ENCODE measurements at places on chromosomes 1 and 21. TPM values are rescaled to one million over a fixed set of nuclear protein-coding genes. Genes with fewer than 3 reads are reported as not detected.
A peak's percentile ranks its signal among the peaks of the same experiment; 100 is the strongest.

DNA sequence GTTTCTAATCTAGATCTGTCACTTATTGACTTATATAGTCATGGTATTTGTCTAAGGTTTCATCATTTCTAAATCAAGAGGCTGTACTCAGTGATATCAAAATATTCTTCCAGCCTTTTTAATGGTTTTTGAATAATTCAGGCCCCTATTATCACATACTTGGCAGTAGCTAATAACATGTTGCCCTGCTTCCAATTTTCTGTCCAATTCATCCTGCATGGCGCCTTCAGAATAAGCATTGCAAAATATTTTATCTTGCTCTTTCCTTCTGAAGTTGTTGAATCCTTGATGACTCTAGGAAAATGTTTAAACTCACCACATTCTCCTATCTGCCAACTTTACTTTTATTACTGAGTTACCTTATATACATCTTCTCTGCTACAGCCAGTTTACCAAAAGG lies 517.2 kb upstream of the B3GALT2 start:
- H3K27me3 ChIP-seq: no peaks in the 10 kb centered on the region
- no peaks in the 10 kb centered on the region for H3K36me3 ChIP-seq
- no peak overlapping the region for H3K4me3 ChIP-seq

Gene MARK1
- 18.6 TPM for total RNA-seq

- peak; percentile 3 for DNase-seq
- peaks cover 7% of the 10 kb centered on the region for H3K4me1 ChIP-seq
- H3K27ac ChIP-seq: no peak overlapping the region
- H3K4me3 ChIP-seq: no peak overlapping the region
Observed at GRCh38 chr1:11492235-11492634, 13.3 kb downstream of the DISP3 start.

Gene LCE3E
- not detected for total RNA-seq

Gene TAL1
- total RNA-seq: 0.63 TPM

- no peaks in the 10 kb centered on the region for H3K27me3 ChIP-seq
- no peak overlapping the region for H3K4me3 ChIP-seq
- H3K36me3 ChIP-seq: peaks cover 54% of the 10 kb centered on the region
- peak overlapping the region; percentile 97 for H3K27ac ChIP-seq
Observed at GRCh38 chr1:26743426-26744059, 44.2 kb upstream of the PIGV start.

DNA sequence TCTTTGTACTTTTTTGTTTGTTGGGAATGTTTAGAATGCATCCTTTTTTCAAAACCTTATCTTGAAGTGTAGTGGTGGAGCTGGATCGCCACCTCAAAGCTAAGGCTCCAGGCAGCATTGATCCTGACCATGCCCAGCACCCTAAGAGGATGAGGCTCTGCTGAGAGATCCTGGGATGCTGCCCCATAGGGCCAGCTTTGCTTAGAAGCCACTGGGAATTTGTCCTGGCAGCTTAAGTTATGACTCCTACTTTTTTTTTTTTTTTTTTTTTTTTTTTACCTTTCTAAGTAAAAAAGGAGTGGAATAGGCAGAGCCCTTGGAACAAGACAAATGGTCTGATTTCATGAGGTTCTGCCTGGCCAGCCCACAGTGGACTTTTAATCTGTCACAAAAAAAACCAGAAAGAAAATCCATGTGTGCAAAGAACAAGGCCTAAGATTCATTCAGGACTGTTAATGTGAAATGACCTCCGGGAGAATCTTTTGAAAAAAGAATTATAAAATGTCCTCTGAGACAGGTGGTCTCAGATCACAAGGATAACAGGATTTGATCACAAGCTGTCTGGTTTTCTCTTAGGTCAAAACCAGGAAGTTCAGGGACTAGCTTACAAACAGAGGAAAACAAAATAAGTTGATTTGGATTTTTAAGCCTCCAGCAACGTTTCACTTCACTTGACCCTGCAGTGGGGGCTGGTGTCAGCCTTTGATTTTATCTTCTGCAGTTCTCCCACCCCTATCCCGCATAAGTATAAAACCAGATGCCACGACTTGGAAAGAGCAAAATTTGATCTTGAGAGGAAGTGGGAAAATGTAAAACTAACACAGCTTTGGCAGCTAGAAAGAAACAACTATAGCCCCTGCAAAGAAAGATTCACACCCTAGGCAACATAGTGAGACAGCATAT lies 25.9 kb upstream of the RAP1A start:
- no peak for DNase-seq
- H3K4me1 ChIP-seq: peaks cover 14% of the 10 kb centered on the region
- no peak overlapping the region for H3K4me3 ChIP-seq
- H3K27ac ChIP-seq: no peak overlapping the region

Gene OR2M3
- total RNA-seq: not detected

GRCh38 chr1:118821801-118822200 lies 166.3 kb downstream of the TBX15 start:
- H3K27me3 ChIP-seq: no peaks in the 10 kb centered on the region
- no peaks in the 10 kb centered on the region for H3K36me3 ChIP-seq
- no peaks in the 10 kb centered on the region for H3K4me1 ChIP-seq
- H3K4me3 ChIP-seq: no peak overlapping the region
- DNase-seq: no peak

Gene PRAMEF9
- total RNA-seq: not detected

DNA sequence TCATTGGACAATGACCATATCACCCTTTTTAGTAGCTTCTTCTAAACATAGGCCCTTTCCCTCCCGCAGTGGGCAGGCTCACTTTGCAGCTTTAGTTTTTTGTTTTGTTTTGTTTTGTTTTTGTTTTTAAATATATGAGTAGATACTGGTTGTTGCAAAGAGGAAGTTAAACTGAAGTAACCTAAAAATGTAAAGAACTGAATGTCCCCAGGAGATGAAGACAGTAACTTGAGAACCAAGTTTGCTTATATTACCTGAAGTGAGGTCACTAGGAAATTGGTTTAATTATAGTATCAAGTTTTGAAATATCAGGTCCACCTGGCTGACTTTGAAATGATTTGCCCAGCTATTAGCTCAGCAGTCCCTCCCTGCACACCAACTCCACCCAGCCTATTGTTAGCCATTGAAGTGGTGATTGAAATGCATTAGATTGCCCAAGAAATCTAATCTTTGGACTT lies 18.2 kb downstream of the SMAP2 start:
- no peaks in the 10 kb centered on the region for H3K36me3 ChIP-seq
- H3K4me3 ChIP-seq: no peak overlapping the region
- peaks cover 4% of the 10 kb centered on the region for H3K4me1 ChIP-seq
- H3K27ac ChIP-seq: no peak overlapping the region
- no peaks in the 10 kb centered on the region for H3K27me3 ChIP-seq
- no peak for DNase-seq

- DNase-seq: no peak
- peaks cover 12% of the 10 kb centered on the region for H3K4me1 ChIP-seq
- H3K27ac ChIP-seq: no peak overlapping the region
- H3K27me3 ChIP-seq: no peaks in the 10 kb centered on the region
- no peaks in the 10 kb centered on the region for H3K36me3 ChIP-seq
- H3K4me3 ChIP-seq: no peak overlapping the region
Observed at GRCh38 chr1:198917226-198917625, 278.4 kb downstream of the PTPRC start.

Gene DDAH1
- total RNA-seq: 27.5 TPM

- peaks cover 8% of the 10 kb centered on the region for H3K4me1 ChIP-seq
- no peak overlapping the region for H3K4me3 ChIP-seq
- no peak overlapping the region for H3K27ac ChIP-seq
- H3K27me3 ChIP-seq: no peaks in the 10 kb centered on the region
Observed at GRCh38 chr1:26066857-26067256, 573 bp downstream of the TRIM63 start.

DNA sequence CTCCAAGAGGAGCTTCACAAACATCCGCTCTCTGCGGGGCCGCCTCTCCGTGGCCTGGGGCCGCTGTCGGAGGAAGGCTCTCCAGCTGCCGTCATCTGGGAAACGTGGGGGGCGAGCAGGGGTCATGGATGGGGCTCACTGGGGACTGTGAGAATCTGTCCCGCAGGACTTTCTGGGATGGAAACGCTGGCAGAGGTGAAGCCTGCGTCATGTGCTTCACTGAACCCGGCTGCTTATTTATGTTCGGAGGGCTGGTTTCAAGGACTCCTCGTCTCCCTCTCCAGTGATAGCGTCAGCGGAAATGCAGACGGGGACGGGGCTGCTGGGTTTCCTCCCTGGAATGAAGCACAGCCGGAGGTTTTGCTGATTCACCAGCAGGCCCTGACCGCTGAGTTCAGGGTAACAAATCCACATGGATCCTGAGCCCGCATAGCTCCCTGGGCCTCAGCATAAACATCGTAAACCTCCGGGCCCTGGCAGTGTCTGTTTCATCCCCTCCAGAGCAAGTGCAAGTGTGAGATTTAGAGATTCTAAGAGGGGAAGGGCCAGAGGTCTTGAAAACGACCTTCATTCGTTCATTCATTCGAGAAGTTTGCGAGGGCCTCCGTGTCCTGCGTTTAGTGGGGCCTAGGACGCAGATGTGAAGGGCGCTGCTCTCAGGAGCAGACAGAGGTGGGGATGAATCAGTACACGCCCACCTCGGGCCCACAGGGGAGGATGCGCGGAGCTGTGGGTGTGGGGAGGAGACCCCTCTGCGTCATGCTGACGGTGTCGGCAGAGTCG lies 7.0 kb upstream of the POFUT2 start:
- no peak overlapping the region for H3K4me3 ChIP-seq
- H3K27ac ChIP-seq: peak overlapping the region; percentile 92
- no peaks in the 10 kb centered on the region for H3K27me3 ChIP-seq
- no peaks in the 10 kb centered on the region for H3K36me3 ChIP-seq
- H3K4me1 ChIP-seq: peaks cover 25% of the 10 kb centered on the region
- DNase-seq: no peak

Gene TPTE
- not detected for total RNA-seq

- H3K4me3 ChIP-seq: no peak overlapping the region
- no peaks in the 10 kb centered on the region for H3K36me3 ChIP-seq
- H3K27me3 ChIP-seq: peaks cover 35% of the 10 kb centered on the region
- no peak overlapping the region for H3K27ac ChIP-seq
- H3K4me1 ChIP-seq: peaks cover 47% of the 10 kb centered on the region
- no peak for DNase-seq
Observed at GRCh38 chr1:48030211-48030610, 33.0 kb upstream of the TRABD2B start.

DNA sequence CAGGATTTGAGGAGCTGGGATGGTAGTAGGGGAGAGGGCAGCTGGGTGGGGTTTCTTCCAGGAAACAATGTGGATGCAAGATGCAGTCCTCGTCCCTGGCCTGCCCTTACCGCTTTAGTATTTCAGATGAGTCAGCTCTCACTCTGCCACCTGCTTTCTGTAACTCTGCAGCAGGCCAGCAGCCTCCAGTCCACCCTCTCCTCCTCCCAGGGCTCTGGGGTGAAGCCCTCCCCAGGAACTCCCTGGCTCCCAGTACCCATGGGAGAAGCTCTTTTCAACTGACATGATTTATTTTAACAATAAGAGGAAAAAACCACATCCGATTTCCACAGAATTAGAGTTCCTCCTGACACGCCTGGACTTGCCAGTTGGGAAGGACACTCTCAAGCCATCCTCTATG lies 39.0 kb upstream of the IL20 start:
- H3K4me3 ChIP-seq: no peak overlapping the region
- H3K27me3 ChIP-seq: peaks cover 5% of the 10 kb centered on the region
- no peak for DNase-seq

Gene MED8
- total RNA-seq: 18.0 TPM

Gene POGZ
- 88.1 TPM for total RNA-seq

GRCh38 chr1:6282577-6283270 lies 21.8 kb upstream of the GPR153 start:
- DNase-seq: no peak
- H3K4me1 ChIP-seq: no peaks in the 10 kb centered on the region
- no peaks in the 10 kb centered on the region for H3K27me3 ChIP-seq
- H3K36me3 ChIP-seq: no peaks in the 10 kb centered on the region
- H3K27ac ChIP-seq: peak overlapping the region; percentile 29
- no peak overlapping the region for H3K4me3 ChIP-seq

DNA sequence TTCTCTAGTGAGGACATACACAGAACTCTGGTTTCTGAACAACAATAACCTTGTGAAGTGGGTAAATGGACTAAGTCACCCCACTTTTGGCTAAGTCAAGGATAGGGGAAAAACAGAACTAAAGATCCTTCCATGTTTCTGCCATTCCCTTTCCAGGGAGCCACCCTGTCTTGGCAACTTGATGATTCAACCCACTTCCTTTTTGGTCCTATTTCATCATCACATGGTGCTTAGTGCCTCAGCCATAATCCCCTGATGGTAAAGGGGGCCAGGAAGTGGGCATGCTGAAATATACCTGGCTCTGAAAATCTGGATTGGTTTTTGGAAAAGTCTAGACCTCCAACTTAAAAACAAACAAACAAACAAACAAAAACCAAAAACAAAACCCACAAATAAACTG lies 206.4 kb upstream of the FOXD3 start:
- peaks cover 6% of the 10 kb centered on the region for H3K27me3 ChIP-seq
- DNase-seq: no peak
- no peak overlapping the region for H3K27ac ChIP-seq
- peaks cover 30% of the 10 kb centered on the region for H3K4me1 ChIP-seq

- H3K27ac ChIP-seq: peak overlapping the region; percentile 41
- H3K4me3 ChIP-seq: peak overlapping the region; percentile 89
- peaks cover 44% of the 10 kb centered on the region for H3K36me3 ChIP-seq
Observed at GRCh38 chr1:6625584-6626149, 999 bp downstream of the THAP3 start.

- 0 out of 2 replicates have a peak, but pooled peaks cover 3% of the 10 kb centered on the region for H3K4me1 ChIP-seq
- H3K27me3 ChIP-seq: no peaks in the 10 kb centered on the region
- H3K27ac ChIP-seq: no peak overlapping the region
- no peak for DNase-seq
- H3K36me3 ChIP-seq: peaks cover 12% of the 10 kb centered on the region
Observed at GRCh38 chr1:45101947-45102346, 89.9 kb downstream of the UROD start.

- DNase-seq: no peak
- peak overlapping the region; percentile 99 for H3K27ac ChIP-seq
- peaks cover 14% of the 10 kb centered on the region for H3K36me3 ChIP-seq
- peak overlapping the region; percentile 99 for H3K4me3 ChIP-seq
- H3K27me3 ChIP-seq: peaks cover 4% of the 10 kb centered on the region
Observed at GRCh38 chr1:150362721-150363425, 1.1 kb upstream of the RPRD2 start.

Gene PPP2R5A
- 32.0 TPM for total RNA-seq

- H3K4me1 ChIP-seq: peaks cover 9% of the 10 kb centered on the region
- H3K27me3 ChIP-seq: peaks cover 9% of the 10 kb centered on the region
- no peak overlapping the region for H3K27ac ChIP-seq
- H3K36me3 ChIP-seq: peaks cover 30% of the 10 kb centered on the region
- DNase-seq: no peak
- H3K4me3 ChIP-seq: no peak overlapping the region
Observed at GRCh38 chr1:2788506-2789163, 12.9 kb downstream of the TTC34 start.

Gene ZNHIT6
- total RNA-seq: 14.3 TPM

Gene KLHDC9
- 5.8 TPM for total RNA-seq

Gene GBP6
- not detected for total RNA-seq

- H3K27me3 ChIP-seq: peaks cover 43% of the 10 kb centered on the region
- no peak for DNase-seq
- H3K27ac ChIP-seq: no peak overlapping the region
- no peak overlapping the region for H3K4me3 ChIP-seq
- no peaks in the 10 kb centered on the region for H3K36me3 ChIP-seq
- peaks cover 5% of the 10 kb centered on the region for H3K4me1 ChIP-seq
Observed at GRCh38 chr1:47656719-47657685, 219.2 kb downstream of the FOXD2 start.

Gene LEFTY2
- total RNA-seq: 15.5 TPM

GRCh38 chr1:79785561-79785960 lies 779.0 kb upstream of the ADGRL4 start:
- H3K27ac ChIP-seq: no peak overlapping the region
- DNase-seq: no peak
- H3K4me3 ChIP-seq: no peak overlapping the region

Gene PDZK1
- 0.57 TPM for total RNA-seq

Gene LCE3D
- not detected for total RNA-seq

Data from WTC11 (cell line).